ENCODE measurements at places on chromosomes 1 and 21.

- no peak for DNase-seq
These were observed 8.7 kb downstream of the PEAR1 start for GRCh38 chr1:156901966-156902915.

- no peak for DNase-seq
These were observed 10.8 kb downstream of the ARID4B start for GRCh38 chr1:235317168-235317567.

GRCh38 chr1:36966242-36966641 lies 68.1 kb downstream of the GRIK3 start:
- DNase-seq, result no peak

DNA sequence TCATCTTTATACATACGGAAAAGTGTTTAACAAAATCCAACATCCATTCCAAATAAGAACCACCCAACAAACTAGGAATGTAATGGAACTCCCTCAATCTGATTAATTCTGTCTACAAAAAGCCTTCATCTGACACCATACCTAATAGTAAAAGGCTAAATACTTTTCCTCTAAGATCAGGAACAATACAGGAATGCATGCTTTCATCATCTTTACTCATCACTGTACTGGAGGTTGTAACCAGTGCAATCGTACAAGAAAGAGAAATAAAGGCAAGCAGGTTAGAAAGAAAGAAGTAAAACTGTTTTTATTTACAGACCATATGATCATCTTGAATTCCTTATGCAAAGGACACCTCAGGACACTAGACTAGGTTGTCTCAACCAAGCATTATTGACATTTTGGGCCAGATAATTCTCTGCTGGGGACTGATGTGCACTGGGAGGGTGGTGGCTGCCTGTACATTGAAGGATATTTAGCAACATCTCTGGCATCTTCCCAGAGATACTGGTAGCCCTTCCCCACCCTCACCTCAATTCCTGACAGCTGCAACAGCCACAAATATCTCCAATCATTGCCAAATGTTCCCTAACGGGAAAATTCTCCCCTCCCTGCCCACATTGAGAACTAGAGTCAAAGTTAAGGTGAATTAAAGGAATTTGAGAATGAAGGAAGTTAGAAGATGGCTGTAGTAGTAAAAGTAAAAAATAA lies 30.6 kb upstream of the INSL5 start:
- no peak for DNase-seq

DNA sequence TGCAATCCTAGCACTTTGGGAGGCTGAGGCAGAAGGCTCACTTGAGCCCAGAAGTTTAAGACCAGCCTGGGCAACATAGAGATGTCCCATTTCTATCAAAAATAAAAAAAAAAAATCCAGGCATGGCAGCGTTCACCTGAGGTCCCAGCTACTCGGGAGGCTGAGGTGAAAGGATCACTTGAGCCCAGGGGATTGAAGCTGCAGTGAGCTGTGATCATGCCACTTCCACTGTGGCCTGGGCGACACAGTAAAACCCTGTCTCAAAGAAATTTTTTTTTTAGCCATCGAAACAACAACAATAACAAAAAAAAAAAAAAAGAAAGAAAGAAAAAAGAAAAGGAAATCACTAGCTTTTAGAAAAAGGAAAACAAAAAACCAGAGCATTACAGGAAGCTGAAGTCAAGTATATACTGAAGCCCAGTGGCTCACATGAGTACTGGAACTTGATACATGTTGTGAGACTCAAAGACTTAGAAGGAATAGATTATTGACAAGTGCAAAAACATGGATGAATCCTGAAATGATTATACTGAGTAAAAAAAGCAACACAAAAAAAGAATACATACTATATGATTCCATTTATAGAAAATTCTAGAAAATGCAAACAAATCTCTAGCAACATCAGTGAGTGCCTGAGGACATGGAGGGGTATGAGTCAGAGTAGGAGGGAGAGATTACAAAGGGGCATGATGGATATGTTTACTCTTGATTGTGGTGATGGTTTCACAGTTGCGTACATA lies 6.1 kb upstream of the RABGAP1L start:
- no peak for DNase-seq

DNA sequence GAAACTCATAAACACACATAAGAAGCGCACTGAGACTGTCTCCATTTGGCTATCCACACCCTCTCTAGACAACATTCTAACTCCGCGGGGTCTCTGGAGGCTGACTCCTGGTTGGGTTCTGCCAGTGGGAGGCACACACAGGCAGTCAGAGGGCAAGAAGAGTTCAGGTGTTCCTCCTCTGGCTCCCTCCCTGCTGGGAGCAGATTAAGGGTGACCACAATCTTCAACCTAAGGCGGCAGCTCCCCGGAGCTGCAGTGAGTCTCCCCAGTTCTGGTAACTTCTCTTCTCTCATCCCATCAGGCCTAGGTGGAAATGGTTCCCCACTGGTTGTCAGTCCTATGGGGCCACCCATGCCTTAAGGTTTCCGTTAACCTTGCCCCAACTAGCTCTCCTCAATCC lies 7.4 kb upstream of the TENT5C start:
- no peak for DNase-seq

GRCh38 chr1:57316861-57317260 lies 107.0 kb downstream of the DAB1 start:
- no peak for DNase-seq

- DNase-seq, result no peak
These were observed 25.6 kb downstream of the GPA33 start for GRCh38 chr1:167064621-167065020.

DNA sequence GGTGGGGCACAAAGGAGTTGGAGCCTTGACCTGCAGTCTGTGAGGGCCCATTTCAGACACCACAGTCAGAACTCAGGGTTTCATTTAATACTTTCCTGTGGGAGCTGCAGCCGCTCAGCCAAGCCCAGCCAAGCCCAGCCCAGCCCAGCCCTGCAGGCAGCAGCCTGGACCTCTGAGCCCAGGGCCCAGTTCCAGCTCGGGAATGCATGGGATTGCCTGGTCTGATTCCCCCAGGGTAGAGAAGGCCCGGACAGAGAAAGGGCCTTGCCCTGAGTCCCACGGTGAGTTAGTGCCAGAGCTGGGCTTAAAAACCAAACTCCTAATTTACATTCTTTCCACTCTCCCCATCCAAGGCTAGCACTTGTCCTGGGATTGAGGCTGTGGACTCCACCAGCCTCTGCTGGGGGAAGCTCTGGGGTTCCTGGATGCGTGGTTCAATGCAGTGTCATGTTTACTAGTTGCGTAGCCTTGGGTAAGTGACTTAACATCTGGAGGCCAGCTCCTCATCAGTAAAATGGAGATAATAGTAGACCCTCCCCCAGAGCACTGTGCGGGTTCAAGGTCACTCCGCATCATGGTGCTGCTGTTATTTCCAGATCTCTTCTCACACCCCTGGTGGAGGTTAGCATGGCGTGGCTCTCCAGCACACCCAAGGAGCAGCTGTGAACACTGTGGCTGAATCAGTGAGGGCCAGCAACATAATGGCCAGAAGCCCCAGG lies 29.2 kb upstream of the PKP1 start:
- no peak for DNase-seq

- no peak for DNase-seq
These were observed 93.9 kb downstream of the SLC30A10 start for GRCh38 chr1:219834314-219834917.

DNA sequence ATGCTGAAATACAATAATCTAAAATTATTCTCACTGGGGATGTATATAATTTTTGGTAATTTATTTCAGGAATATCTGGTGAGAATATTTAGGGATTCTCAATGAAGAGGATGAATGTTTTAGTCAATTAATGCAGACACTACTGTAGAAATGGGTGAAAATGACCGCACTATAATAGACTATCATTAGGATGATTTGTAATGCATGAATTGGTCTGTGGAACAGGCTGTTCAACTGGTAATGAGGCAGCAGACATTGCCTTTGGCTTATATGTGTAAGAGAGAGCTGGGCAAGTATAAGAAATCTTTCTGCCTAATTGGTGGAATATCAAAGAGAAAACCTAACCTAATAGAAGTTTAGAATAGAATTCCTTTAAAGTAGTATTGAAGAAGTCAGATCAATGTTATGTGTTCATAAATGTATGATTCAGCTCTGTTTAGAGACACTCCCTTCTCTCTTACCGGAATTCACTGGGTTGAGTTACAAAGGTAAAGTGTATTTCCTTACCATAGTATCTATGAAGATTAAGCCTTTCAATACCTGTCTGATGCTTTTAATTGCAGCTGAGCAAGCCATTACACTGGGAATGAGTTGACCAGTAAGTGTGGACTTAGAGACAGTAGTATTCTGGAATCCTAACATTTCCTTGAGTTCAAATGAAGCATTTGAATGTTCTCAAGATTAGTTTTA lies 274.5 kb downstream of the S1PR1 start:
- DNase-seq, result no peak

- DNase-seq, result no peak
These were observed 167.7 kb downstream of the ACTL8 start for GRCh38 chr1:17922833-17923232.

DNA sequence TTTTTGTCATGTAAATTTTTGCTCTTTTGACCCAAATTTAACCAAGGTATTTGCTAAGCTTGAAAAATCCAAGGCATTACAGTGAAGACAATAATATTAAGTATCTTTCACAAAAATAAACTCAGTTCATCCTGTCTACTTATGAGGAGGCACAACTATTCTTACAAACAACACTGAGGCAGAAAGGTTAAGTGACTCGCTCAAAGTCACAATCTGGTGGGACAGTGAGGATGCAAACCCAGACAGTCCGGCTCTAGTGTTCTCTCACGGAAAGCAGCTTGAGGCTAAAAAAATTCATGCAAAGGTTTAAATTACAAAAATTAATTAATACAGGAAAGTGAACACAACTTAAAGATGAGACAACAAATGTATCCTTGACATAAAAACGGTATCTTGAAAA lies 125.3 kb downstream of the SIPA1L2 start:
- DNase-seq, result no peak

- peak; percentile 53 for DNase-seq
These were observed 18.1 kb downstream of the COL6A1 start for GRCh38 chr21:45999581-46000181.

- DNase-seq, result no peak
These were observed 11.5 kb upstream of the SLC2A7 start for GRCh38 chr1:9037476-9038337.

- no peak for DNase-seq
These were observed 92.2 kb downstream of the SLC44A5 start for GRCh38 chr1:75518686-75519085.

DNA sequence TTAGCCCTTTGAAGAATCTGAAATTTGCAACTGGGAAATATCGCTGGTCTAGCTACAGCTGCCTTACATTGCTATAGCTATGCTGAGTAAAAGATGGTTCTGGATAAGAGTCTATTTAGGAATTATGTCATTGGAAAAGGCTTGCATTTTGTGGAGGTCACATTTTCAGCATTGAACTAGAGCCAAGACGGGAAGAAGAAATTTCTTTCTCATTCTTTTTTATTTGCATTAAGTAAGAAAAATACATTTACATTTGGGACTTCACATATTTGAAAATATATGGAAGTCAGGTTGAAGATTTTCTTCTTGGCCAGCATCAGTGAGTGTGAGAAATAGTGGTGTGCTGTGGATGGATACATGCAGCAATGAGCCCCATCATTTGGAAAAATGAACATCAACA lies 291.6 kb downstream of the PTBP2 start:
- no peak for DNase-seq

- DNase-seq, result no peak
These were observed 4.5 kb downstream of the SH3GLB1 start for GRCh38 chr1:86708920-86709319.

- no peak for DNase-seq
These were observed 233.1 kb downstream of the KCNH1 start for GRCh38 chr1:210900820-210901219.

DNA sequence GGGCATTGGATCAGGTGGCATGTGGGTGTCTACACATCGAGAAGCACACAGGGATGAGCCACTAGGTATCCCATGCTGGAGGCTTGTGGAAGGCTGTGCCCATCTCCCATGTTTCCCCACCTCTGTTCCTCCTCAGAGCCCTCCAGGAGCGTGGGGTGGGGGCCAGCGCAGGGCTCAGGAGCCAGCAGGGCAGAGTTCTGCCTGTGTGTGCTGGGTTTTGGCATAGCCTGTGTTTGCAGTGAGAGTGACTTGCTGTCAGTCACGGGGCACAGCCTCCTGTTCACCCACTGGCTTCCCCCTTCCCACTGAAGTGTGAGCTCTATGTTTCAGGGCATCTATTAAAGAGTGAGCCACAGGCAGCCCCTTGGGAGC lies 10.4 kb downstream of the IBA57 start:
- no peak for DNase-seq

DNA sequence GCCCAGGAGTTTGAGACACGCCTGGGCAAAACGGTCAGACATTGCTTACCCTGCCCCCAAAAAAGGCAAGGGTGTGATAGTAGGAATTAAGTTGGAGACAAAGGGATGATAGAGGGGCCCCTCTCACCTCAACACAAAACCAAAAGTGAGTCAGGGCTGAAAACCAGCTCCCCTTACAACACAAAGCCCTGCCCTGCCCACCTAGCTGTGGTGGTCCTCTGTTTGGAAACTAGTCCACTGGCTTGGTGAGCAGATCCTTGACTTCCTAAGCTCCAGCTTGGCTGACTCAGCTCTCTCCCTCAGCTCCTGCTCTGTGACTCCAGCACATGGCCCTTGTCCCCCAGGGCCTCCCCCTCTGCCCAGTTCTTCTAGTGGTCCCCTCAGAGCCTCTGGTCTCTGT lies 603.8 kb downstream of the PTPRC start:
- no peak for DNase-seq

GRCh38 chr1:10901091-10901890 lies 104.8 kb upstream of the CASZ1 start:
- no peak for DNase-seq

DNA sequence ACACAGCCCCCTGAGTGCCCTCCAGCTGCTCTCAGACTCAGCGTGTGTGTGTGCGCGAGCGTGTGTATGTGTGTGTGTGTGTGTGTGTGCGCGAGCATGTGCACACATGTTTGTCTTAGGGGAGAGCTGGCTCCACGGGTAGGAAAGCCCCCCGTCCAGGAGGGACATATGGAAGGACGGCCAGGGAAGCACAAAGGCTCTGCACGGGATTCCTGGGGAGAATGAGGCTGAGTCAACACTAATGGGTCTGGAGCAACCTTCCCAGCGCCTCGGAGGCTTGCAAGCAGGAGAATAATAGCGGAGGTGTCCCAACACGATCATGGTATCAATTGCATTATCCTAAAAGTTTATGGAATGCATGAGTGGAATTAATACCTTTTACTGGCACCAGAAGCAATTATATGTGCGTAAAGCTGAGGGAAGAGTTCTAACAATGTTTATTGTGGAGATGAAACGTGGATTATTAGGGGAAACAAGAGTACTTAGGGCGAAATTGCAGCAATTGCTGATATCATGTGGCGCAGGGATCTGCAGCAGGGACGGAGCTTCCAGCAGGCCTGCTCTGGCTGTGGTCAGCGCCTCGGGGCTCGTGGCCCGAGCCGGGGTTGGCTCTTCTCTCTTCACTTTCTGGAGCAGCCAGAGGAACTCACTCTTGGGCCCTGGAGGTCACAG lies 40.3 kb upstream of the CCDC27 start:
- no peak for DNase-seq

DNA sequence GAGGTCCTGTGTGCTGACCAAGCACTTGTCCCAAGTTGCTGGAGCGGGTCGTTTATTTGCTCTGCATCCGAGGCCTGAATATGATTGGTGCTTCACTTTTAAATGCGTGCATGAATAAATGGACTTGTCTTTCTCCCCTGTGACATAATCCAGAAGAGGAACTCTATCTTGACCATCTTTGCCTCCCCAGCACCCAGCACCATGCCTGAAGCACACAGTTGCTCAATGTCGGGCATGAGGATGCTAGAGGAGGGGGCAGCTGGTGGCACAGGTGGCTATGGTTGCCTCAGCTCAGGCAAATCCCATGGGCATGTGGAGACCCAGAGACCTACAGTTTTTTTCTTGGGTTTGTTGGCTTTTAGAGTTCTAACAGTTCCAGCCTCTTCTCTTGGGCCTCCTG lies 142.6 kb downstream of the KAZN start:
- no peak for DNase-seq

- DNase-seq, result no peak
These were observed 173.5 kb downstream of the GALNT2 start for GRCh38 chr1:230240446-230241086.
